ENCODE measurements at places on chromosomes 16 and 17.

GRCh38 chr16:2370721-2371120, 30.2 kb upstream of the ABCA3 start:
- no peak overlapping the region for H3K27ac ChIP-seq
- no peaks in the 10 kb centered on the region for H3K4me1 ChIP-seq
- no peak for DNase-seq
- H3K27me3 ChIP-seq = peaks cover 56% of the 10 kb centered on the region

- no peaks in the 10 kb centered on the region for H3K27me3 ChIP-seq
- no peaks in the 10 kb centered on the region for H3K36me3 ChIP-seq
- DNase-seq = no peak
- no peak overlapping the region for H3K4me3 ChIP-seq
- peak overlapping the region; percentile 29 for H3K27ac ChIP-seq
Observed at GRCh38 chr17:76336756-76337412, 16.8 kb downstream of the PRPSAP1 start.

DNA sequence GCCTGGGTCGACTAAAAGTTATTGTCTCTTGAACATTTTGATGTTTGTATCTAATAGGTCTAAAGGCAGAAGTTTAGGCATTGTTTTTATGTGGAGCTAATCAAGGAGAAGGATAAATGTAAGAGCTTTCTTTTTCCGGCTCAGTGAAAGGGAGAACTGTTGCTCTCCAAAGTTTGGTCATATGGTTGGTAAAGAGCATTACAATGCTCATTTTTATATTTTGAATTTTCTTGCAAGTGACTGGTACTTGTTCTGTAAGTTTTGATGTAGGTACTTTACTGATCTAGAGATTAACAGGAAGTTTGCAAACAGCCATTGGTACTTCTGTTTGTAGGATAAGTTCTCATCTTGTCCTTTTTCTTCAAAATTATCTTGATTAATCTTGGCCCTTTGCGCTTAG, 30.9 kb upstream of the BCAS3 start:
- H3K4me1 ChIP-seq = peaks cover 16% of the 10 kb centered on the region
- no peak for DNase-seq
- peaks cover 13% of the 10 kb centered on the region for H3K36me3 ChIP-seq
- H3K4me3 ChIP-seq = no peak overlapping the region
- peak overlapping the region; percentile 29 for H3K27ac ChIP-seq

GRCh38 chr16:67907397-67908180, 14.5 kb downstream of the PSKH1 start:
- H3K36me3 ChIP-seq = peaks cover 3% of the 10 kb centered on the region
- no peak overlapping the region for H3K4me3 ChIP-seq
- H3K27ac ChIP-seq = peak overlapping the region; percentile 74
- DNase-seq = no peak

DNA sequence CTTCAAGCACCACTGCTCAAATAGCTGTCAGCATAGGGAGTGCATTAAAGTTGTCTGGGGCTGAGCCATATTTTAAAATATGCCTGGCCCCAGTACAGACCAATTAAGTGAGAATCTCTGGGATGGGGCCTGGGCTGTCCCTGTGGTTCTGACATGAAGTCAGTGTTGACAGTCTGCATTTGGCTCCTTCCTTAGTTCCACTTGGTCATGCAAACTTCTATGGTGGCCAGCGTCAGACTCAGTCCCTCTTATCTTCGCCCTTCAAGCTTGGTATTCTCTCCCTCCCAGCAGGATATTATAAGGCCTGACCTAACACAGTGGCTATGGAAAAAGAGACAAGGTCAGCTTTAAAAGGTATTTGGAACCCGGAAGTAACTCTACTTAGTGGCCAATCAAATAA, 177.2 kb downstream of the PMP22 start:
- DNase-seq = no peak
- no peak overlapping the region for H3K4me3 ChIP-seq
- H3K27me3 ChIP-seq = peaks cover 53% of the 10 kb centered on the region

GRCh38 chr16:29710227-29711219, 31.5 kb downstream of the QPRT start:
- DNase-seq = peak; percentile 18
- no peaks in the 10 kb centered on the region for H3K36me3 ChIP-seq
- H3K4me3 ChIP-seq = no peak overlapping the region
- H3K27ac ChIP-seq = peak overlapping the region; percentile 90

DNA sequence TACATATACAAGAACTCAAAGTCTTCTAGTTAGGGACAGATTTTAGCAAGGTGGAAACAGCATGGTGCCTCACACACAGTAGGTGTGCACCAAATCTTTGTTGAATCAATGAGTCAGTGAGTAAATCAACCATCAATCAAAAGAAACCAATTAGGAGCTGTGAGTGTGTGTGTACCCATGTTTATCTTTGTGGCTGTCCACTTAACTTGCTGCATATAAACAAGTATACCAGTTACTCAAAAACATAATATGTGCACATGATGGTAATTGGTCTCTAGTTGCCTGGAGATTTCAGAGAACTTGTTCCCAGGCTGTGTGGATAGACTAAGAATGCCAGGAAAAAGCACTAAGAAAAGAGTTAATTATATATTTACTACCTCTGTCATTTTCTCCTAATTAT, 272.2 kb upstream of the CCL2 start:
- no peak overlapping the region for H3K27ac ChIP-seq
- DNase-seq = no peak
- peaks cover 15% of the 10 kb centered on the region for H3K27me3 ChIP-seq
- no peak overlapping the region for H3K4me3 ChIP-seq

DNA sequence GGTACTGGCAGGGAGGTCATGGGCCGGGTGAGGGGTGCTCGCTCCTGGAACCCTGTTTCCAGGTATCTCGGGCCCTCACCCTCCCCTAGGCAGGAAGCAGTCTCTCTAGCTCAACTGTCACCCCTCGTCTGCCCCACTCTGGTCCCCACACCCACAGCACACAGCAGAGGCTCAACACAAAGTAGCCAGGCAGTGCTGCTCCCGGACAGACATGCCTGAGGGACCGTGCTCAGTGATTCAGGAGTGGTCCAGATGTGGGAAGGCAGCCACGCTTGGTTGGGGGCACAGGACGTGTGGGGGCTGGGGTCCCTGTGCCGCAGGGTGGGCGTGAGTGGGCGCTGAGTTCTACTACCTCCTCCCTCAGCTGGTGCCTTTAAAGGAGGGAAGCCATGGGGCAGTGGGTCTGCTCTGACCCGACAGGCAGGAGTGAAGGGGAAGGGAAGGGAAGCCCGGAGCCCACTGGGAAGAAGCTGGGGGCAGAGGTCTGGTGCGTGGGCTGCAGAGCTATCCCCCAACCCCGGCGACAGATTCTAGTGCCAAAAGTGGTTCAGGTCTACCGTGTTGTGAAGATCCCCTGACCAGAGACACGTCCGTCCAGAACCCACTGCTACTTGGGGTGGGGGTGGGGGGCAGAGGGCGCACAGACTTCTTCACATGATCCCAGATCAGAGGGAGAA, 11.8 kb downstream of the SLC16A3 start:
- H3K4me3 ChIP-seq = peak overlapping the region; percentile 86
- peaks cover 46% of the 10 kb centered on the region for H3K4me1 ChIP-seq
- H3K27me3 ChIP-seq = no peaks in the 10 kb centered on the region
- H3K27ac ChIP-seq = peak overlapping the region; percentile 84
- peaks cover 12% of the 10 kb centered on the region for H3K36me3 ChIP-seq
- no peak for DNase-seq

DNA sequence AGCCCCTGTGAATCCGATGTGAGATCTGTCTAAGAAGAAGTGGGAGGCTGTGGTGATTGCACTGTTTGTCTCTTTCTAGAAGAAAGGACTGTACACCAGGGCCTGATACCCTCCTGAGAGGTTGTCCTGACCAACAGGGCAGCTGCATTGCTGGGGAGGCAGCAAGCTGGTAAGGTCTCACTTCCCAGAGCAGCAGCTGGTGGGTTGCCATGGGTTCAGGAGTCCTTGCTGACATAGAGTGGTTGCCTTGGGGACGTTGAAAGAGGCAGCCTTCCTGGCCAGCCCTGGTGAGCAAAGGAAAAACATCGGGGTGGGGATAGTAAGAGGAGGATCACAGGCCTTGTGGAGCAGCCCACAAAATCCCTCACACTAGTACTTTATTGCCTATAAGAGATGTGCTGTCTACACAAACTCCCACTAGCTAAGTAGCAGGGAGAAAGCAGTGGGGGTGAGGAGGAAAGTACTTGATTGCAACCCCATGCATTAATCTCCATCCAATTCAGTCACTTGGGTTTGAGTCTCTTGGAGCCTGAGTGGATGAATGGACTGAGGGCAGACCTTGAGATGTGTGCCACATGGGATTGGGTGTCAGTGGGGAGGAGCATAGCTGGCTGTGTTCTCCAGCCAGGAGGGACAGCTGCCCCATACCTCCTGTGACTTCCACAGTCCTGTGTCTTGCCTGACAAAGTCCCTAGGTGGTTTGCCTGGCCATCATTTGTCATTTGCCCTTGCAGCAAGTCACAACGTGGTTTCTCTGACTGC, 143.8 kb upstream of the RPL38 start:
- no peak overlapping the region for H3K27ac ChIP-seq
- H3K27me3 ChIP-seq = peaks cover 78% of the 10 kb centered on the region
- no peak for DNase-seq
- peaks cover 5% of the 10 kb centered on the region for H3K4me1 ChIP-seq
- no peak overlapping the region for H3K4me3 ChIP-seq

- peaks cover 2% of the 10 kb centered on the region for H3K4me1 ChIP-seq
- no peak overlapping the region for H3K4me3 ChIP-seq
- no peak for DNase-seq
- H3K27ac ChIP-seq = no peak overlapping the region
Observed at GRCh38 chr17:28030386-28030785, 12.1 kb upstream of the NLK start.

DNA sequence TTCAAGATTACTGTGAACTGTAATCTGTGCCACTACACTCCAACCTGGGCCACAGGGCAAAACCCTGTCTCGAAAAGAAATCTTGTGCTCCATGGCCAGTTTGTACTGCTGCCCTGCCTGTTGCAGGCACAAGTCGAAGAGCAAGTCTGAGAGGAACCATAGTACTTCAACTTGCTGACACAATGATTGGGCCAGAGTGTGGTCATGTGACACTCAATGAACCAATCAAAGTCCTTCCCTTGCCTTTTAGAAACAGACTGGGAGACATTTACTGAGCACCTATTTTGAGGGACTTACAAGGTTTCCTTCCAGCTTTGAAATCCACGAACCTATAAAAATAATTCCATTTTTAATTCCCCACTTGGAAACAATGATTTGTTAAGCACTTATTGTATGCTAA, 39.8 kb upstream of the TMC5 start:
- H3K27ac ChIP-seq = no peak overlapping the region
- no peak overlapping the region for H3K4me3 ChIP-seq
- peaks cover 22% of the 10 kb centered on the region for H3K27me3 ChIP-seq
- H3K4me1 ChIP-seq = peaks cover 10% of the 10 kb centered on the region
- no peaks in the 10 kb centered on the region for H3K36me3 ChIP-seq
- DNase-seq = no peak

DNA sequence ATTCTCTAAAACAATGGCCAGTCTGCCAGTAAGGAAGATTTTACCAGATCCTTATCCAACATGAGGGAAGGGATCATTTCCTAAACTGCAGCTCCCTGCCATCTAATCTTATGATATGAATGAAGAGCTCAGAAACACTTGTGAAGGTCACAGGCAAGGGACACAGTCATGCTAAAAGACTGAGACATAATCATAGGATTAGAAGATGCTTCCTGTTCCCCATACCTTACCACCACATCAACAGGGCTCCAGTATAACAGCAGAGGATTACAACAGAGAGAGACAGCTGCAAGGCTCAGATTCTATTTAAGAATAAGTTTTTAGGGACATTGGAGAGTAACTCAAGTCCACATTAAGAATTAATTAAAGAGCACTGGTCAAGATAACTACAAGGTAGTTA, 93.3 kb downstream of the BRIP1 start:
- no peak overlapping the region for H3K27ac ChIP-seq
- no peaks in the 10 kb centered on the region for H3K36me3 ChIP-seq
- H3K27me3 ChIP-seq = no peaks in the 10 kb centered on the region
- no peaks in the 10 kb centered on the region for H3K4me1 ChIP-seq
- H3K4me3 ChIP-seq = no peak overlapping the region

- H3K4me1 ChIP-seq = peaks cover 6% of the 10 kb centered on the region
- H3K27ac ChIP-seq = peak overlapping the region; percentile 84
- no peaks in the 10 kb centered on the region for H3K27me3 ChIP-seq
Observed at GRCh38 chr16:2881783-2882649, 999 bp upstream of the FLYWCH2 start.

All from T-helper 17 cell (primary cell).